ENCODE measurements at places on chromosomes 4 and X.

DNA sequence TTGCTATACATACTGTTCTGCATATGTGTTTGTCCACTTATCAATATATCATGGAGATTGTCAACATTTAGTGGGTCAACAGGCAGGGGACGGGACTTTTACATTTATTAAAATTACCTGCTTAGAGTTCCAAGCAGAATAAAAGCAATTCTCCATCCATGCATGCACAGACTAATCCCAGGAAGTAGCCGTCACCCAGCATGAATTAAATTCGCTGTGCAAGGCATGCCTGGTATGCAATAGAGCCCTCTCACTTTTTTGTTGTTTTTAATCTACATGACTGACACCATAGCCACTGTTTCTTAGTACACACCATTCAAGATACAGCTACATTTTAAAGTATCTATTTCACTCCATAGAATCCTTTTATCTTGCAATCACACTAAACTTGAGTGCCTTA is 108.9 kb downstream of the USP46 start:
- DNase-seq, result no peak

DNA sequence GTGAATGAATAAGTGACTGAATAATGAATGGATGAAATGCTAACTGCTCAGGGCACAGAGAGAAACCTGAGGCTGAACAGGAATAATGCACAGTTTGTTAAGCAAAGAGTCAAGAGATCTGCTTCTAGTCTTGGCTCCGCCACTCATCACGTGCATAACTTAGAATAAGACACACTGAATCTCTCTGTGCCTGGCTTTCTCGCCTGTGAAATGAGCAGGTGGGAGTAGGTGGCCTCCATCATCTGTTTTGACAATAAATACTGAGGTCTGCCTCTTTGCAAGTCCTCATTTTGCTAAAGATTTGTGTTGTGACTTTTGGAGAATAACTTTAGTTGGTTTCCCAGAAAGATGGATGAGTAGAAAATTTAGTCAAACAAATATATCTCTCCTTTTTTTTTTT is 318.0 kb downstream of the FBXW7 start:
- DNase-seq, result no peak

- no peak for DNase-seq
Observed at GRCh38 chr4:144820728-144821085, 174.8 kb downstream of the HHIP start.

GRCh38 chr4:102141842-102142241 is 203.4 kb downstream of the SLC39A8 start:
- DNase-seq, result no peak

GRCh38 chr4:3215256-3215655 is 33.7 kb upstream of the MSANTD1 start:
- DNase-seq, result no peak
